ENCODE measurements at places on chromosomes 4 and X.

GRCh38 chr4:166077782-166078181, 204.7 kb downstream of the TLL1 start:
- DNase-seq: no peak

DNA sequence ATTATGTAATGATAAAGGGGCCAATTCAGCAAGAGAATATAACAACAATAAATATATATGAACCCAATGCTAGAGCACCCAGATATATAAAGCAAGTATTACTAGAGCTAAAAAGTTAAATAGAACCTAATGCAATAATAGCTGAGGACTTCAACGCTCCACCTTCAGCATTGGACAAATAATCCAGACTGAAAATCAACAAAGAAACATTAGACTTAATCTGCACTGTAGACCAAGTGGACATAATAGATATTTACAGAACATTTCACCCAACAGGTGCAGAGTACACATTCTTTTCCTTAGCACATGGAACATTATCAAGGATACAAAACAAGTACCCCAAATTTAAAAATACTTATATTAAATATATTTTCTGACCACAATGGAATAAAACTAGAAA, 24.3 kb downstream of the OTC start:
- no peak for DNase-seq

DNA sequence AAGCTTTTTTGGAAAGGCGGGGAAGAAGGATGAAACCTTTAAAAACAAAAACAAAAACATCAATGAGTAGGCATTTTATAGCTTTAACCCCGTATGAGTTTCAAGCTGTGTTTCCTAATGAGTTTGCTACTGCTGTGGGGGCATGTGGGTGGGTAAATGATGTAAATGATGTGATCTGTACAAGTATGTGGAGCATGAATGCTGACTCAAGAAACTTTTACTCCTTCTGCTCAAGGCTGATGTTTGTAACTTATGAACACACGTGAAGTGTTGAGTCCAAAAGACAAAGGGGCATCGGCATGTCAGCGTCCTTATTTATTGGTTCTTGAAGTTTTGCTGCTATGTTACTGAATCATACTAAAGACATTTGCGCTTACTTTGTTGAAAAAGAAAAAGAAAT, 76.9 kb downstream of the CLCN4 start:
- DNase-seq: no peak

DNA sequence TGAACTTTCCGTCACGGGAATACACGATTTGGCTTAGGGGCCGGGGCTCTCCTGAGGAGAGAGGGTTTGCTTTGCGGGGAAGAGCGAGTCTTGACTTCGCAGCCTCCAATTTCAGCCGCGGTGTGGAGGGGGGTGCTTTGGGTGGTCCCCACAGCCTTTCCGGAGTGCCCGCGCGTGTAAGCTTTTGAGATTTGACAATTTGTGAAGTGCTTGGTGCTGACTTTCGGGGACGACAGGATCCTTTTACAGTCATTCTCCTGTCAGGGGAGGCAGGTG, 355 bp downstream of the SCML1 start:
- no peak for DNase-seq

GRCh38 chrX:2965965-2966364, 36.8 kb upstream of the ARSD start:
- DNase-seq: no peak

DNA sequence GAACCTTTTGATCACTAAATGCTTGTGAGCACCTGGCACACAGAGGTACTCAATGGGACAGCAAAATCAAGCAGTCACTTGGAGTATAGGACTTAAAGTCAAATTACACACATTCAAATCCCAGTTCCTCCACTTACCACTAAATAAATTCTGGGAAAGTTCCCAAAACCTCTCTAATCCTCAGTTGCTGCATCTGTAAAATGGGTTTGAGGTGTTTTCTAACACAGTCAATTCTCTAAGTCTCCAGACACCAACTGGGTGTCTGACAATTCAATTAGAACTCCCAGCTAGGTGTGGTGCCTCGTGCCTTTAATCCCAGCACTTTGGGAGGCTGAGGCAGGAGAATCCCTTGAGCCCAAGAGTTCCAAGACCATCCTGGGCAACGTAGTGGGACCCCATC, 19.0 kb downstream of the QDPR start:
- DNase-seq: no peak

Measured in CD4-positive, alpha-beta memory T cell (primary cell).